Liver (tissue), 10 donors: ENCODE measurements at places on chromosomes 12 and 14.

GRCh38 chr12:57235017-57235727 lies 5.7 kb downstream of the SHMT2 start:
- peak; percentile 60 for DNase-seq

GRCh38 chr12:7189398-7190267 lies at the start of gene PEX5:
Gene PEX5 (plus strand): TSS chr12:7189686. CDS start chr12:7190378, 692 bp downstream.
- DNase-seq = peak; percentile 92

GRCh38 chr12:67512061-67512460 lies 136.5 kb upstream of the DYRK2 start:
- no peak for DNase-seq

- DNase-seq = peak; percentile 76
Observed at GRCh38 chr12:54191550-54192022, 2.8 kb upstream of the SMUG1 start.

GRCh38 chr14:46053221-46053620 lies 598.4 kb downstream of the RPL10L start:
- no peak for DNase-seq

DNA sequence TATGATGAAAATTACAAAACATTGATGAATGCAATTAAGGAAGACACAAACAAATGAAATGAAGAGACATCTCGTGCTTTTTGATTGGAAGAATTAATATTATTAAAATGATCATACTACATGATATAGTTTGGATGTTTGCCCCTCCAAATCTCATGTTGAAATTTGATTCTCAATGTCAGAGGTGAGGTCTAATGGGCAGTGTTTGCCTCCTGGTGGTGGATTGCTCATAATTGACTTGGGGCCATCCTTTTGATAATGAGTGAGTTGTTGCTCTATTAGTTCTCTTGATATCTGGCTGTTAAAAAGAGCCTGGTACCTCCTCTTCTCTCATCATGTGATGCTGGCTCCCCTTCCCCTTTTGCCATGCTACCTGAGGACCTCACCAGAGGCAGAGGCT lies 56.7 kb downstream of the CD163L1 start:
- DNase-seq = no peak

DNA sequence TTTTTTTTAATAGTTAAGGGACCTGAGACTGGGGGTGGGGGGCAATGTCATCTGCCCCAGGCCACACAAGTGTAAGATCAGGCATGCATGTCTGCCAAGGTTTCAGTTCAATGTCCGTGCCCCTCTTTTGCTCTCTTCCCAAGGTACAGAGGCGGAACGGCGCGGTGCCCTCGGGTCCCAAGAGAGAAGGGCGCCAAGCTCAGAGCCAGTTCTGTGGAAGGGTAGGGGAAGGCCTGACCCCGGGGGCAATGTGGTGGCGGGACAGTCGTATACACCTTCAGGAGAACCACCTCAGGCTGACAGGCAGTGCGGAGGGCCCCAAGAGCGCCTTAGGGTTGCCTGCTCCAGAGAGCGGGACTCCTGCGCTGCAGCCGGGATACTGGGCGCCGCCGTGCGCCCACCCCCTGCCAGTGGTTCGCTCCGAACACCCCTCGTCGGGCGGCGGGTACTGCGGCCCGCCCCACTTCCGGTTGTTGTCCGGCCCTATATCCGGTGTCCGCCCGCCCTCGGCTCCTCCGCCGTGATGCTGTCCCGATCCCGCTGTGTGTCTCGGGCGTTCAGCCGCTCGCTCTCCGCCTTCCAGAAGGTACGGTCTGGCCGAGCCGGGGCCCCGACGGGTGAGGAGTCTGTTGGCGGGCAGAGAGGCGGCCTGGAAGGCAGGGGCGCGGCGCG lies at the start of gene DLST:
Gene DLST (plus strand): TSS at position 486 of the 672 bp plus-strand sequence. CDS start 38 bp downstream, at position 524.
- peak; percentile 92 for DNase-seq

- no peak for DNase-seq
Observed at GRCh38 chr12:6062757-6063735, 61.4 kb downstream of the VWF start.

GRCh38 chr14:69769623-69770022 lies 2.7 kb downstream of the SRSF5 start:
- no peak for DNase-seq

- peak; percentile 46 for DNase-seq
Observed at GRCh38 chr14:65961004-65961403, 525.2 kb upstream of the CCDC196 start.

DNA sequence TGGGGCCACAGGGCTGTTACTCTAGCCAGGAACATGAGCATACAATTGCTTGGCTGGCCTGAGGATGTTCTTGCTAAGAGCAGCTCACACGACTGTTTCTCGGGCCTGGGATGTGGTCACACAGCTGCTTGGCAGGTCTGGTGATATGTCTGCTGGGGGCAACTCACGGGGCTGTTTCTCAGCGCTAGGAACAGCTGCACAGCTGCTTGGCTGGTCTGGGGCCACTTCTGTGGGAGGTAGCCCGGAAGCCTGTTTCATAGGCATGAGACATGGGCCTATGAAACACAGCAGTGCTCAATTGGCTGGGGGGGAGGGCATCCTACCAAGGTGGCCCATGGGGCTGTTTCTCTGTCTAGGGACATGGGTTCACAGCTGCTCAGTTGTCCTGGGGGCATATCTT lies 73.4 kb upstream of the DDHD1 start:
- no peak for DNase-seq

GRCh38 chr12:93154096-93154728 lies 223.5 kb upstream of the NUDT4 start:
- no peak for DNase-seq

DNA sequence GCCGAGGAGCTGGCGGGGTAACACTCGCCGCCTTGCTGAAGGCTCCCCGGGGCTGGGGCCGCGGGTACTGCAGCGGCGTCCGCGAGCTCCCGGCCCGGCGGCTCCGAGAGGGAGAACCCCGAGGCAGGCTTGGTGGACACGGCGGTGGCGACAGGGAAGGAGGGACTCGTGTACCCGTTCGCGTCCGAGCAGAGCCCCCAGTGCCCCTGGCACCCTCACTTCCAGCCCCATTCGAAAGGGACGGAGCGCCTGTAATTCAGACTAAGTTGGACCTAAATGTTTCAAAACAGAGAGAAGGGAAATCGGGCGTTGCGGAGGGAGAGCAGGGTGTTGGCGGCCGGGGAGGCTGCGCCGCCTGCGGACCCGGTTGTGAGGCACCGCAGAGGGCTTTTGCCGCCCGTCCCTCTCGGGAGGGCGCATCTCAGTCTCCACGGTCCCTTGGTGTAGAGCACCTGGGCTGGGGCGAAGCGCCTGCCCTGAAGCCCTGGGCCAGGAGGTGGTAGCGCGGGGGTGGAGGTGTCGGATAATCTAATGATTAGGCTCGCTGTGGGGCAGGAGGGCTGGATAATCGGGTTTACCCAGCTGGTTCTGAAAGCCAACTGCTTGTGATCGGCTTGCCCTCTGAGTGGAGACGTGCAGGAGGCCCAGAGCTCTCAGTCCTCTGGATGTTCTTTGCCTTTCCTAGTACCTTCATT lies 771 bp downstream of the DAAM1 start:
- peak; percentile 61 for DNase-seq

DNA sequence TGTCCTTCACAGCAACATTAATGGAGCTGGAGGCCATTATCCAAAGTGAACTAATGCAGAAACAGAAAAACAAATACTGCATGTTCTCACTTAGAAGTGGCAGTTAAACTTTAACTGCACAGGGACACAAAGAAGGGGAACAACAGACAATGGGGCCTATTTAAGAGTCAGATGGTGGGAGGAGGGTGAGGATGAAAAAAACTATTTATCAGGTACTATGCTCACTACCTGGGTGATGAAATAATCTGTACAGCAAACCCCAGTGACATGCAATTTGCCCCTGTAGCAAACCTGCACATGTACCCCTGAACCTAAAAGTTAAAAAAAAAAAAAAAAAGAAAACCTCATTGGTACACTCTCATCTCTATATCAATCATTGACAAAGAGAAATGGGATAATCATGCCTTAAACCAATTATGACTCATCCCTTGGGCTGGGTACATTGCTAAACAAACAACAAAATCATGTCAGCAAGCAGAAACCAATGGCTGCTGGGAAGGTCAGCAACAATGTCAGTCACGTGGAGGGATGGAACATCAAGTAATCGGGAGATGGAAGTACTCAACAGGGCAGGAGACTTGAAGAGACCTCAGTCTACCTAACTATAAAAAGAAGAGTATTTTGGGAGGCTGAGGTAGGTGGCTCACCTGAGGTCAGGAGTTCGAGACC lies 479.2 kb downstream of the RMST start:
- no peak for DNase-seq

GRCh38 chr12:23217667-23218066 lies 592.7 kb downstream of the ETNK1 start:
- no peak for DNase-seq

- no peak for DNase-seq
Observed at GRCh38 chr12:125453751-125454150, 388.5 kb downstream of the AACS start.

- DNase-seq = no peak
Observed at GRCh38 chr12:29451888-29452287, 45.6 kb downstream of the OVCH1 start.

DNA sequence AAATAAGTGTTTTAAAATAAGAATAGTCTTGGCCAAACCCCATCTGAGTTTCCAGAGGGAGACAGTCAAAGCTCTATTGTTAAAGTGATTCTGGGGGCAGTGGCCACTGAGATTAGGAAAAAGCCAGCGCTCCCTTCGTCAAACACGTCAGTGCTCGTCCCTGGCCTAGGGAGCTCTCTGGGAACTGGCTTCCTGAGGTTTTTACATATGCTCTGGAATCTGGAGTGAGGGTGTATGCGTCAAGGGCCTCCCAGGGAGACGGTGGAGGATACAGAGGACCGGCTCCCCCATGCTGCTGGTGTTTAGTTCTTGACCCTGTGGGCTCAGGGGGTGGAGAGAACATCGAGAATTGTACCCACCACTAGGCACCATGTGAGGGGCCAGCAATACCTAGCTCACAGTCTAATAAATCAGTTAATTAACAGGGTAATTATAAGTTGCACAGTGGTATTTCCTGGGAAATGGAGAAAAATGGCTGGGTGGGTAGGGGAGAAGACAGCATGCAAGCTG lies 87.0 kb downstream of the SLC25A47 start:
- DNase-seq = no peak

- no peak for DNase-seq
Observed at GRCh38 chr14:44586910-44587309, 79.8 kb upstream of the FSCB start.

DNA sequence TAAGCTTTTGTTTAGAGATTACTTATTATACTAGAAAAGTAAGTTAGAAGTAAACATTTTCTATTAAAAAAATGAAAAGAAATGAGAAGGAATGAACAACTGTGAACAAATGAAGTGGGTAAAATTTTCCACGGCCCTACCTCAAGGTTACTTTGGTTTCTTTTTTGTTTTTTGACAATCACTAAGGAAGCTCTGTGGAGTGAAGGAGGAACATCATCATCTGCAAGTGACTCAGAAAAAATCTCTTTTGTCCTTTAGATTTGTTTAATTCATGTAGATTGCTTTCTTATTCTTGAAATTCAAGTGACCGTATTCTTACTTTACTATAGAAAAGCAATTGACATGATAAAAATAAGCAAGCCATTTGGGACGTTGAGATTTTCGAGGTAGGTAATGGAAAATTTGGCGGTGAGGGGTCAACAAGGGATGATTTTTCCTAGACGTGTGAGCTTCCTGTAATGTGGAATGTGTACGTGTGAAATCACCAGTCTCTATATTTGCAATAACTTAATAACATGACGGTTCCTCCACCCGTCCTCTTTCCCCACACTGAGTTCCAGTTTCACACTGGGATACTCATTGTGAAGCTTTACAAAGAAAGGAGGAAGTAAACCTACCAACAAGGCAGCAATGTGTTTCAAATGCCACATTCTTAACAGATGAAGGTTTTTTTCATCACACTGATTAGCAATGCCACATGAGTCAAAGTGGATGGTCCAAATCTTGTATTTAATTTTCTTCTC lies 62.3 kb upstream of the EGLN3 start:
- DNase-seq = no peak

DNA sequence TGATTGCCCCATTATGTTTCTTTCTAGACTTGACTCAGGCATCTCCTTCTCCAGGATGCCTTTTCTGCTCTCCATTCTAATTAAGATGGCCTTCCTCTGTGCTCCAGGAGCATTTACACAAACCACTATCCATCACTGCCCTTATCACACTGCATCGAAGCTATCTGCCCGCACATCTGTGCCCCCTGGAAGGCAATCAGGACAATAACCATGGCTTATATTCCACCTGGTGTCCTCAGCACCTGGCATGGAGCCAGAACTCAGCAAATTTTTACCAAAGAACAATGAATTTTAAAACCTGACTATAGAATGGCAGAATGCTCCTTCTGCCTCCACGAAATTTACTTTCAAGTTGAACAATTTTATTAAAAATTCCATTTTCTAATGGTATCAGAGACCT lies 465.8 kb downstream of the APAF1 start:
- DNase-seq = no peak

- DNase-seq = no peak
Observed at GRCh38 chr12:95216711-95217376, 423 bp downstream of the FGD6 start.

- DNase-seq = no peak
Observed at GRCh38 chr14:74080820-74081460, 3.3 kb downstream of the ALDH6A1 start.

- no peak for DNase-seq
Observed at GRCh38 chr14:84998216-84998615, 531.7 kb upstream of the FLRT2 start.

GRCh38 chr12:93015871-93016751 lies 87.0 kb upstream of the EEA1 start:
- no peak for DNase-seq

GRCh38 chr14:74415115-74415437 lies 10.9 kb downstream of the SYNDIG1L start:
- DNase-seq = no peak

- no peak for DNase-seq
Observed at GRCh38 chr14:36443374-36443773, 76.7 kb downstream of the NKX2-1 start.

GRCh38 chr12:76457010-76457409 lies 102.6 kb downstream of the OSBPL8 start:
- DNase-seq = no peak
